ENCODE measurements at places on chromosomes 12 and 14.

- DNase-seq, result no peak
Observed at GRCh38 chr12:65462484-65462883, 184.0 kb downstream of the MSRB3 start.

DNA sequence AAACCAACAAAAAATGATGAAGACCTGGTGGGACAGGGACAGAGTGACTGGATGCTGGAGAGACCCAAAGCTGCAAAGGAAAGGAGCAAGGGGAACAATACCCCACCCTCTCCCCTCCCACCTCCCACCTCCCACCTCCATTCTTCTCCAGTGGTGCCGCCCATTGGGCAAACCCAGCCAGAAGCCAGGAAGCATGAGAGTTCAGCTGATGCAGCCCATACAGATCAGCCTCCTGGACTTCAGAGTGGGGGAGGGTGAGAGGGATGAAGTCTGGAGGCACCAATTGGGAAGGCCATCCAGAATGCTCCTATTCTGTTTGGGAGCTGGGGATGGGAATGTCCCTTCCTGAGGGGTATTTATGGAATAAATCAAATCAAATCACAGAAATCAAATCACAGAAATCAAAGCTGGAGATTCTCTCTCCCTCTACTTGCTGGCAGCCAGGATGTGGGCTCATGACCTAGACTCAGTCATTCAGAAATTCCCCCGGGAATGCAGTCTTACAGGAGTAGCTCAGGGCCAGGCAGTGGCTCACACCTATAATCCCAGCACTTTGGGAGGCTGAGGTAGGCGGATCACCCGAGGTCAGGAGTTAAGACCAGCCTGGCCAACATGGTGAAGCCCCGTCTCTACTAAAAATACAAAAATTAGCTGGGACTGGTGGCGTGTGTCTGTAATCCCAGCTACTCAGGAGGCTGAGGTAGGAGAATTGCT, 31.1 kb downstream of the IRF2BPL start:
- DNase-seq, result no peak

DNA sequence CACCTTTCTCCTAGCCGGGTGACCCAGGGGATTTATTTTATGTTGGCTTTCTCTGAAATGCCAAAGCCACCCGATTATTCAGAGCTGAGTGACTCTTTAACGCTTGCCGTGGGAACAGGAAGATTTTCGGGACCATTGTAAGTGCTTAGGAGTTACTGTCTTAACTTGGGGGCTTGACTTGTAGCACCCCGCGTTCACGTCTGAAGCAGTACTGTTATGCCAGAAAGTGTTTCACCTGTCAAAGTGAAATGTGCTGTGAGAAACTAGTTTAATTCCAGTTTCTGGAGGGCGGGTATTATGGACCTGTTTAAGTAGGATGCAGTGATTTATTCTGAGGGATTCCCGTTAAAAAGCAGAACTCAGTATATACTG, 218 bp downstream of the LYSET start:
- DNase-seq, result no peak

DNA sequence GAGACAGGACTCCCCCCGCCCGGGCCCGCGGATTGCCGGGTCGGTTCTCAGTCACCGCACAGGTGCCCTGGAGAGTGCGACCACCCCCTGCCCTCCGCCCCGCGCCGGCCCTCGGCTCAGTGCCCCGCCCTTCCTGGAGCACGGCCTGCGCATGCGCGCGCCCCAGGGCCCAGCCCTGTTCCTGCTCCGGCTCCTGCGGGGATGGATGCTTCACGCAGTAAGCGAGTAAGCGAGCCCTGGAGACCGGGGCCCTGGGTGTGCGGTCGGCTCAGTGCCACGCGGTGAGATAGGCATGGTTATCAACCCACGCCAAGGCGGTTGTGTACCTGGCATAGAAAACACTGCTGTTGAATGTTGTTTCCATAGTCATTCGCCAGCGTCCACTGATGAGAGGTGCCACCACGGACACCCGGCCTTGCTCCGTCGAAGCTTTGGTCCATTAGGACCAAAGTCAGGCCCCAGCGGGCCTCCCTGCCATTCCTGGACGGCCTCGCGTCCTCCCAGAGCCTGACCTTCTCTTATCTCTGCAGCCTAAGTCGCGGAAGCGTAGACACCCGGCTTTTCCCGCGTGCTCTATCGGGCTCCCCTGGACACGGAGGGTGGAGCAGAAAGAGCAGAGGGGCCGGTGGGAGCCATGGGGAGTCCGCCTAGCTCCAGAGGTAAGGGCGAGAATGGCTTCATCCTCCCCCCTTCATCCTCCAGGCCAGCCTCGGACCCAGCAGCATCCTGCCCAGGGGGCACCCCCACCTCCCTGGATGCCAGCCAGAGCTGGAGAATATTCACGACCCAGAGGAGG, 90.6 kb downstream of the PAPOLA start:
- peak; percentile 38 for DNase-seq

DNA sequence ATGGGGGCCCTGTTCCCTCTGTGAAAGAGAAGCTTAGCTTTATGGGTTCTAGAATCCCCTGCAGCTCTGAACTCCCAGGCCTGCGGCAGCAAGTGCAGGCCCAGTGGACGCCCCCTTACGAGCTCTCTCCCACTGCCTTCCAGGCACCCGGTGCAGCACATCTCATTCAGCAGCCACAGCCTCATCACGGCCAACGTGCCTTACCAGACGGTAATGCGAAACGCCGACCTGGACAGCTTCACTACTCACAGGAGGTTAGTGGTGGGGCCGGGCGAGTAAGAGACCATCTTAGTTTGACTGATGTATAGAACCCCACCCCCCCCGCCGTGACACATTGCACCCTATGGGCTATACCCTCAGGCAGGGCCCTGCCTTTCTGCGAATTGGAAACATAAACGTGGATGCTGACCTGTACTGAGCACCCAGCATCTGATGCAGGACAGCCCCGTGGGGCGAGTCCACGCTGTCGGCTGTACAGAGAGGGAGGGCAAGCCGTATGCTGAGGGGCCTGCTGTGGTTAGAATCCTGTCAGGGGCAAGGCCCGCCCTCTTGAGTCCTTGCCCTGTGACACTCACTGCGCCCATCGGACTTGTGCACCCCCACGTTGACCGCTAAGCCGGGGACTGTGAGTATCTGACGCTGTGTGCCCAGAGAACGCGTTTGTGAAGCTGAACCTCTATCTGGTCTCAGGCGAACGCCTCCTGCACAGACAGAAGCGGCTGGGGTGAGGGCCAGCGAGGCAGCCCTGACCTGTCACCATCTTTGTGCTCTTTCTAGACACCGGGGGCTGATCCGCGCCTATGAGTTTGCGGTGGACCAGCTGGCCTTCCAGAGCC, 71.7 kb downstream of the TESC start:
- DNase-seq, result no peak

GRCh38 chr14:65431951-65432350, 19.4 kb downstream of the FUT8 start:
- DNase-seq, result no peak

DNA sequence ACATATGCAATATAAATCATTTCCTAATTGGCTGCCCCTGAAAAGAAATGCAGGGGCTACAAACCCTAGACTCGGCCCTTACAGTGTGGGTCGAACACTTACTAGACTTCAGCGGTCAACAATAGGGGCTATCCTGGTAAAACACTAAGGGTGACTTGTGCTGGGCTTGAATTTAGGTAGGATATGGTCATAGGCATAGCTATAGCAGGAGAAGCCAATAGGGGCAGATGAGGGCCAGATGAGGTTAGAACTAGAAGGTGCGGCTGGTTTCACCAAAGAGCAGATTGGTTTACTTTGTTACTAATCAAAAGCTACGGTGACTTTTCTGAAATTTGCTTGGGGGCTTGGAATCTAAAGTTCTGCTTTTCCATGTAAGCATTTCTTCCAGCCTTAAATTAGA, 282.3 kb upstream of the DIO2 start:
- no peak for DNase-seq

- DNase-seq, result no peak
Observed at GRCh38 chr12:101414533-101415119, 7.1 kb upstream of the ARL1 start.

GRCh38 chr12:123490089-123490488, 32.1 kb downstream of the SNRNP35 start:
- DNase-seq, result no peak

DNA sequence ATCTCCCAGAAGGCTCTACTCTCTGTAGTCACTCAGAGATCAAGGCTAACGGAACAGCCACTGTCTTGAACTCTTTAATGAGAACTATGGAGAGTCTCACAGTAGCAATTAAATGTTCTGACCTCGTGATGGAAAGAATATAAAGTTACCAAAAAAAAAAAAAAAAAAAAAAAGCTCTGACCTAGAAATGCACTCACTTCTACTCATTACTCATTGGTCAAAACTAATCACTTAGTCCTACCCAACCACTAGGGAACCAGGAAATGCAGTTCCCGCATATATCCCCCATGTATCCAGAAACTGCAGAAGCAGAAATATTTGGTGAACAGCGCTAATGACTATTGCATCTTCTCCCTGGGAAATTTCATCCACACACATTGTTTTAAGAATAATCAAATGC, 29.5 kb upstream of the C12orf76 start:
- DNase-seq, result no peak

DNA sequence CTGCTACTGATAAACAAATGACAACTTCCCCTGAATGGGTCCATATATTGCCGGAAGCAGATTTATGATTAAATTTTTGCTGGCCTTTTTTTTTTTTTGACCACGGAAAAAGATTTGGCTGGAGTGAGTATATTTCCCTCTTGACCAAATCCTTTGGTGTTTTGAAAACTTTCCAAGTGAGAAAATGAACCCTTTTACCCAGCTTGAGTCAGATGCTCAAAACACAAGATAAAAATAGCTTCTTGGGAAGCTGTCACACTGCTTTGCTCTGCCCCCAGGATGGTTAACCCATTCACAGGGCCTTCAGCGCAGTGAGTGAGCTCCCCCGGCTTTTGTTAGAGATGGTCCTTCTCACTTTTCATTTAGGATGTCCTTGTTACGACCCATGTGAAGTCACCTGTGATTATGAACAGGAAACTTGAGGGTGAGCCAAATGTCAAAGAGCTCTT, 224.3 kb downstream of the PELI2 start:
- no peak for DNase-seq

DNA sequence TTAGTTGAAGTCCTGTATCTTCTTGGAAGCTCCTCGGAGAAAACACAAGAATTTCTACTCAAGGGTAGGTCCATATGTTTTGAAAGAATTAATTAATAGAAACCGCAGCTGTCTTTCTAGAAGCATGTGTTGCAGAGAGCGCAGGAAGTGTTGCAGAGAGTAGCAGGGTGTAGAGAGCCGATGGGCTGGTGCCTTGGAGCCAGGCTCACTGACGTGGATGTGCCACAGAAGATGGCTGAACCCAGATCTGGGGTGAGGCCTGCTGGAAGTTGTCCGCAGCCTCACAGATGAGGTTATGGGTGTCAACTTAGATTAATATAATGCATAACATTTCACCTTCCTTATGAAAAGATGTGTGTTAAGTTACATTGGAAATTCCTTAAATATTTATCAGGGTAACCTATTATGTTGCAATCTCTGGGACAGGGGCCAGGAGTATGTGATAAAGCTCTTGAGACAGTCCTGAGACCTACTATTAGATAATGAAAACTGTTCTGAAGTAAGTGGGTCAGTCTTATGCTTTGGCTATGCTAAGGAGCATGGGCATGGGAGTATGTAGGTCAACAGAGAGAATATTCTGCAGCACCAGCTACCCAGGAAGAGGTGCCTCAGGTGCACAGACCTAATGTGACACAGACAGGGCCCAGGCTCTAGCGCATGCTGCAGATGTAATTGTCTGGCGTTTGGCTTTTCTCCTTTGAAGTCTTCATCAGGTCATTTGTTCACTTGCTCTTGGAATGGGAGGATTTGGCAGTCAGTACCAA, 973.3 kb downstream of the BCL11B start:
- no peak for DNase-seq

DNA sequence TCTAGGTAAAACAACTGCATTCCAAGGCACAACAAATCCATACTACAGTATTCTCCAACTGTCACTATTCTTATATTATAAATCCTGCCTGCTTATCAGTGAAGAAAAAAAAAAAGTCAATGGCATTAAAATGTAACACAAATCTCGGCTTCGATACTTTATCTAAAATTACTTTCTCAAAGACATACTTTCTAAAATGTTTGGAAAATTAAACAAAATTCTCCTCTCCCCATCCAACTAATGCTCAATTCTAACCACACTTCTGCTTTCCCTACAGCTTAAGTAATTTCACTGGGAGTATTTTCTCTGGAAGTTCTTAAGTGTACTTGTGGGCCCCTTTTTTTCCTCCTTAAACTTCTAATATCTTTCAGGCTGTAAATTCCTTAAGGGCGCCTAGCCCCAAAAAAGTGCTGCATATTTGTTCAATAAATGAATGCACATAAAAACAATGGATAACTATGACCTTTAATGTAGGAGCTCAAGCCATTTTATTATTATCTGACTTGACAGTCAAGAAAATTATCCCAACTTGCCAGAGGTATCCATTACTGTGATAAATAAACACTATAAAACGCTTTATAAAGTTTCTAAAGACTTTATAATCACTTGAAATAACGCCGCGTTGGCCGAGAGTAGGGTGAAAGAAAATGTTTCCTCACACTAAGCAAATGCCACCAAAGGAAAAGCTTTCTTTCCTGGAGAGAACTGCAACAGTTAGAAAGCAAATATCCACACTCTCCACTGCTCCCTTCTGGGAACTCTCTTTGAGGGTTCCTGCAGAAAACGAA, 977 bp downstream of the HEATR5A start:
- DNase-seq, result no peak

- no peak for DNase-seq
Observed at GRCh38 chr14:19828314-19828713, 24.7 kb downstream of the OR4N2 start.

DNA sequence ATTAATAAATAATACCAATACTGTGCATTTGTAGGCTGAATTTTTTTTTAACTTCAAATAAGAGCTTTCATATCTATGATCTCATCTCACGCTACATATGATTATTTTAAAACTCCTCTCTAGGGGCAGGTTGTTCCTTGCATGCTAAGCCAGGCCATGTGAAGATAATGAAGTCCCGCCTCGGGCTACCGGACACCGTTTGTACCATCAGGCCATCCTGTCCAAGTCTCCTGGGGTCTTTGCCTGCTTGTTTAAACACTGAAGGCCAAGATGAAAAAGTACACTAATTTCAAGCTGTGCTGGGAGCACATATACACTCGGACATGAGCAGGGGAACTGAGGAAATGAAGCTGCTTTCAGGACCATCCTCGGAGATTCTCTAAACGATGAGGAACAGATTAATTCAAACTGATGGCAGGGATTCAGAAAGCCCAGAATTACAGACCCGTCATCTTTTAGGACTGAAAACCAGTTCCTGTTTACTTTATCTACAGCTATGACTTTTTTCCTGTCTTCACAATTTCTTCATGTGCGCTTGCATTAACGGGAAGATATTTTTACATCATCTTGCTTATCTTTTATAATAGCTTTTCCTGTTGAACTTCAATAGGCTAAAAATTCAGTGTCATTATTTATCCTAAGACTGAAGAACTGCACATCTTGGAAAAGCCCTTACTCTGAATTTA, 6.3 kb upstream of the ABHD12B start:
- no peak for DNase-seq

DNA sequence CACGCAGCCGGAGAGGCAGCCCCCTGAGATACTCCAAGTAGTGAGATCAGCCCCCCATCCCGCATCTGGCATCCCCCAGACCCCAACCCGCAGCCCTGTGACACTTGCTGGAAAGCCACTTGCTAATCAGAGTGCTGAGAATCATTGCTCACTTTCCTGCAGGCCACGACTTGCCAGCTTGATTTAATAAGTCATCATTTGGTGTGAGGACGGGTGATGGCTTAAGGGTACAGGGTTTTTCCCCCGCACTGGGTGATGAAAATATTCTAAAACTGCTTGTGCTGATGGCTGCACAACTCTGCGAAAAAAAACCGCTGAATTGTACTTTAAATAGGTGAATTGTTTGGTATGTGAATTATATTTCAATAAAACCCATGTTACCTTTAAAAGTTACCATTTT, 171.2 kb downstream of the FOXN3 start:
- DNase-seq, result no peak

- DNase-seq, result no peak
Observed at GRCh38 chr12:19415563-19415962, 23.7 kb upstream of the AEBP2 start.

Data from T-helper 22 cell (primary cell).